ENCODE measurements at places on chromosomes 1 and 21.

DNA sequence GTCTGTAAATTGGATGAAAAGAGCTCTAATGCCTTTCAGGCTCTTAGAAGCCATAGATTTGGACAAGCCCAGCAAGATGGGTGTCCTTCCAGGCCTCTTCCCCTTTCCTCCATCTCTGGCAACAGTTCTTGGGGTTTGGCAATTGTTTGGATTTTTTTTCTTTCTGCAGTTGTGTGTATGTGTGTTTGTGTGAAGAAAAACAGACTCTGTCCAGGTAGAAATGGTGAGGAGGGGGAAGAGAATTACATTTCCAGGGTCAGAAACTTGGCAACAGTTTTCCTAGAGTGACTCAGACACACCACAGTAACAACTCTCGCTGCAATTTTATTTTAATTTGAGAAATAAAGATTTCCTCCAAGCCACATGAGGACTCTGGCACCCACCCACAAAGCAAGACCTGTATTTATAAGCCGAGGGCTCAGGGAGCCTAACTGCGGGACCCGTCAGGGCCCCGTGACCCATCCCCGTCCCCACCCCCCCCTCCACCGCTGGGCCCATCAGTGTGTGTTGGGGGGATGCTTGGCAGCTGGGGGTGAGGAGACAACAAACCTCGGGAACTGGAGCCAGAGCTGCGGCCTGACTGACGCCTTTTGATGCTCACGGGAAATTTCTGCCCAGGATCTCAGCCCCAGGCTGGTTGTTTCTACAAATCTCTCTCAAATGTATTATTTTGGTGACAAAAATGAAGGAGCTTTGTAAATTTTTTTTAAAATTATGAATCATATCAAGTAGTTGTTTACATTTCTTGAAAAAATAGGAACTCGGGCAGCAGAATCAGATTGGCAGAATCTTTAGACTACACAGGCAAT lies 4.4 kb downstream of the TMEM200B start:
- DNase-seq: no peak

DNA sequence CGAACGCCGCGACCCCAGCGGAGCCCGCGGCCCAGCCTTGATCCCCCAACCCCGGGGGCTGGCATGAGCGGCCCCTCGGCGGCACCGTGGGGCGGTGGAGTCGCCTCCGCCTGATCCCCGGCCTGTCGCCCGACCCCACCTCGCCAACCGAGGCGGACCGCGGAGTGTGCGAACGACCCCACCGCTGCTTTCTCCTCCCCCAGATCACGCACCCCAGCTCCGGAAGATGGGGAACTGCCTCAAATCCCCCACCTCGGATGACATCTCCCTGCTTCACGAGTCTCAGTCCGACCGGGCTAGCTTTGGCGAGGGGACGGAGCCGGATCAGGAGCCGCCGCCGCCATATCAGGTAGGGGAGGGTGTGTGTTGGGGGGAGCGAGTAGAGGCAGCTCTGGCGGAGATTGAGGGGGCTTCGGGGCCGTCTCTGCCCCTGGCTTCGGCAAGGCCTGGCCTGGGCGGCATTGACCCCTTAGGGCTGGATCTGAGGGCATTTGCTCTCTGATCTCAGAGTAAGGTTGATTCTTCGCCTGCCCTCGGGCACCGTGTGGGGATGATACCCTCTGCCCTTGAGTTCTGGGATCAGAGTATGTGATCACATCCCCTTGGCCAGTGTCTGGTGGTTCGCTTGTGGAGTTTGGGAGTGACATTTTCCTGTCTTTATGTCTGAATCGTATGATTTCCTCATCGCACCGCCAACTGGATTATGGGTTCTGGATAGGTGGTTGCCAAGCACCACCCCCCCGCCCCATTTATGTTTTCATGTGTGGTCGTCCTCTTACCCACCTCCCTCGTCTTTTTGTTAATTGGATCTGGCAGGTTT lies 668 bp downstream of the RNF11 start:
- DNase-seq: no peak

DNA sequence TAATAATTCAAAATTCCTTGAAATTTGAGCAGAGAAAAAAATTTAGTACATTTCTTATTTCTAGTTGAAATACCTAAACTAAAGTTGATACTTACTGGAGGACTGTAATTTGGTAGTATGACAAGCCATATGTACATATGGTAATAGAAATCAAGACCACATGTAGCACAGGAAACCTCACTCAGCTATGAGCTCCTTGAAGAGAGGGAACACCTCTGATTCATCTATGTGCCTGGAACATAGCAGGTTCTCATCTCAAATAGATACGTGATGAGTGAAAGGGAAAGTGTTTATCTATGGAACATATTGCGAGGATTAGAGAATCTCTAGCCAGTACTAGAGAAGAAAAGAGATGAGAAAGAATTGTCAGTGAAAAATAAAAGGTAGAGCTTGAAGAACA lies 47.9 kb upstream of the GNG4 start:
- DNase-seq: no peak

DNA sequence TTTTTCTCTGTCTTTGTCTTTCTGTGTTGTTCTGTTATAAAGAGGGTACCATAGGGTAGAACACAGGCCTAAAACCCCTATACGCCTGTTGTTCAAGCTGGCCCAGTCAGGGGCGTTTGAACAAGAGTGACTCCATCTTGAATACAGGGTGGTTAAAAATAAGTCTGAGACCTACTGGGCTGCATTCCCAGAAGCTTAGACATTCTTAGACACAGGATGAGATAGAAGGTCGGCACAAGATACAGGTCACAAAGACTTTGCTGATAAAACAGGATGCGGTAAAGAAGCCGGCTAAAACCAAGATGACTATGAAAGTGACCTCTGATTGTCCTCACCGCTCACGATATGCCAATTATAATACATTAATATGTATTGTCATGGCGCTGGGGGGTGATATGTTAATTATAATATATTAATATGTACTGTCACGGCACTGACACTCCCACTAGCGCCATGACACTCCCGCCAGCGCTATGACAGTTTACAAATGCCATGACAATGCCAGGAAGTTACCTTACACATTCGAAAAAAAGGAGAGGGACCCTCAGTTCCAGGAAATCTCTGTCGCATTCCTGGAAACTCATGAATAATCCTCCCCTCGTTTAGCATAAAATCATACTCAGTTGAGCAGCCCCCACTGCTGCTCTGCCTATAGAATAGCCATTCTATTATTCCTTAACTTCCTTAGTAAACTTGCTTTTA lies 58.5 kb upstream of the KLHDC7A start:
- DNase-seq: no peak

GRCh38 chr1:110185181-110185580 lies 24.9 kb upstream of the KCNC4 start:
- DNase-seq: no peak

Data from Kasumi-1 (cell line).